ENCODE measurements at places on chromosomes 3 and 15.
A peak's percentile ranks its signal among the peaks of the same experiment; 100 is the strongest.

- no peak for DNase-seq
These were observed 30.0 kb downstream of the SNX33 start for GRCh38 chr15:75677465-75678323.

GRCh38 chr15:45866616-45867015 is 231.8 kb downstream of the SQOR start:
- DNase-seq, result no peak

DNA sequence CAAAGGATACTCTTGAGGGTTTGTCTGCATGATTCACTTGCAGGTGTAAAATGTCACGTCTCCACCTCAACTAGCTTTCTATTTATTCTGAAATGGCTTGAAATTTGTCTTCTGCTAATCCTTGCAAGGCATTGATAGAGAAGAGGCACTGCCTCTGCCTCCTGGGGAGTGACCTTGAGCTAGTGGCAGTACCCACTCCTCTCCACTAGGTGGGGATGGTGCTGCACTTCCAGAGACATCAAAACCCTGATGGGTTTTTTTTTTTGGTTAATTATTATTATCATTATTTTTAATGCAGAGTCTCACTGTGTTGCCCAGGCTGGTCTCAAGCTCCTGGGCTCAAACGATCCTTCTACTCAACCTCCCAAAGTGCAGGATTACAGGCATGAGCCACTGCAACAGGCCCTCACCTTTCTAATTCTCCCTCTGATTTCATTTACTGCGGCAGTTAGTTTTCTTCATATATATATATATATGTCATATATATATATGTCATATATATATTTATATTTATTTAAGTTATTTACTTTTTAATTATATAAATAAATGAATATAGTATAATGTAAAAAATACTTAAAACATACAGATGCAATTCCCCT is 117.6 kb upstream of the EIF1B start:
- DNase-seq, result peak; percentile 66

- DNase-seq, result no peak
These were observed 78.1 kb downstream of the MRPL46 start for GRCh38 chr15:88389120-88389519.

DNA sequence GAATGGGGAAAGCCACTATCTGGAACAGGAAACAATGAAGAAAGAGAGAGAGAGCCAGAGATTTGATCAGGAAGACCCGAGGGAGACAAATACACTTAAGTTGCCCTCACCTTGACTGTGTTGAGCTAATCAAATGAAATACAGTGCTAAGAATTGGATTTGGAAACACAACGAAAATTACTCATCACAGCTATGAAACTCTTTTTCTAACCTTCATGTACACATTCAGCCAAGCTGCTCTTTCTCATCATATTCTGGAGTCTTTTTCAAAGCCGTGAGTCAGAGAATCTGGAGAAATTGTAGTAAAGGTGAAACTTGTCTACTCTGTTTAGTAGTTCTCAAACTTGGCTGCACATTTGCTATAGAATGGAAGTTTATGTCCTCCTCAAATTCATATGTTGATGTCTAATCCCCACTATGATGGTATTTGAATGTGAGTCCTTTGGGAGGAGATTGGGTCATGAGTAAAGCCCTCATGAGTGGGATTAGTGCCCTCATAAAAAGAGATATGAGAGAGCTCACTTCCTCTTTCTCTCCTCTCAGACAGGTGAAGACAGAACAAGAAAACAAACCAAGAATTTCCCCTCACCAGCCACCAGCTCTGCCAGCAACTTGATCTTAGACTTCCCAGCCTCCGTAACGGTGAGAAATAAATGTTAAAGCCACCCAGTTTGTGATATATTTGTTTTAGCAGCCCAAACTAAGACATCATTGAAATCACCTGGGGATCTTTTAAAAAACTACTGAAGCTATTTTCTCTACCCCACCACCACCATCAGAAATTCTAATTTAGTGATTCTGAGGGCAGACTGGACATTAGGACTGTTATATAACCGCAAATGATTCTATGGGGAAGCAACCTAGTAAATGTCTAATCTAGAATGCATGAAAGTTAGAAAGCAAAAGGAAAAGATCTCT is 143.6 kb upstream of the GRM7 start:
- no peak for DNase-seq

DNA sequence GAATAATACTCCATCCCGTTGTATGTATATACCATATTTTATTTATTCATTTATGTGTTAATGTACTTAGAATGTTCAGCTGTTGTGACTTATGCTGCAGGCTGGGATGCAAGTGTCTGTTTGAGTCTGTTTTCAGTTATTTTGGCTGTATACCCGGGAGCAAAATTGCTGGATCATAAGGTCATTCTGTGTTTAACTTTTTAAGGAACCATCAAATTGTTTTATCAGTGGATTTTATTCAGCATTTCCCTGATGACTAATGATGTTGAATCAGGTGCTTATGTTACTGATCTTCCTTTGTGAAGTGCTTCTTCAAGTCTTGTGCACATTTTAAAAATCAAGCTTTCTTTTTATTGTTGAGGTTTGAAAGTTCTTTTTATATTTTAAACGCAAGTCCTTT is 118.1 kb downstream of the SLC25A26 start:
- no peak for DNase-seq

DNA sequence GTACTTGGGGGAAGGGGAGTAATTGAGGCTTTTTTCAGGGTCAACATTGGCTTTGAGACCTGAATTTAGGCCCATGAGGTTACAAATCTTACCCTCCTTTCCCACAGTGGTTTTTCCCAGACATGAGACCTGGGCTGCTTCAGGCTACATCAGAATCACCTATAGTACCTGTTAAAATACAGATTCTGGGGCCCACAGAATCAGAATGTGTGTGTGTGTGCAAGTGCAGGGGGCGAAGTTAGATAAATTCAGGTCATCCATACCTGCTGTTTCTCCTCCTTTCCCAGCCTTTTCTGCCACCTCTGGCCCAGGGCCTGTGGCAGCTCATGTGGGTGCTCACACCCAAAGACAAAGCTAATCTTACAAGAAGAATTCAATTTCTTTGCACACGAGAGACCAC is 110.5 kb downstream of the RAB11A start:
- DNase-seq, result no peak

DNA sequence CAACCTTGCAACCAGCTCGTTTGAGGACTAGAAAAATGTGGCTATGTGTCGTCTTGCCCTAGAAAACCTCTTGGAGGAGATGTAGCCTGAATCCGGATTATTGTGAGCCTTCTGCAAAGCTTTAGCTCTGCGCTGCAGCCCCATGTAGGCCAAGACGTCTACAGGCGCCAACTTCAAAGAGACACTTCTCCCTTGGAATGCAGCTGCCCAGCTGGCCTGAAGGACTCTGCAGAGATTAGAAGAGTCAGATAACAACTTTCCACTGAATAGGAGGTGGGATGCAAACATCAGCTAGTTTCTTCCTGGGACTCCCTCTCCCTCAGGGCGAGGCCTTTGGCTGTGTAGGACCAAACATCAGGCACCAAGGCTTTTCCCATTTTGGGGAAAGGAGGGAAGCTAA is 356.5 kb upstream of the IL12A start:
- no peak for DNase-seq

DNA sequence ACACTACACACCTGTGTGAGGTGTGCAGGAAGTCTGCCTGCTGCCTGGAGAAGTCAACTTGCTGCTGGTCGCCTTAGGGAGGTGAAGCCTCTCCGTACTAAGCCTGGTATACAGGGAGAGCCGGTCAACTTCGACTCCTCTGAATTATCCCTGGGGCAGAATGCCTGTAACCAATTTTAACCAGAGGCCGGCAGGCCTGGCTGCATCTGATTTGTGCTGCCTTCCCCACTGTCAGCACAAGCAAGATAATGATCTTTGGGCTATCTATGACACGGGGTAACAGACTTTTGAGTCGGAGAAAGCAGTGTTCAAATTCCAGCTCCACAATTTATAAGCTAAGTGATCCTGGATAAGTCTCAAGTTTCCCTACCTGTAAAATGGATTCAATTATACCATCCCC is 42.3 kb downstream of the MAGEF1 start:
- DNase-seq, result no peak

DNA sequence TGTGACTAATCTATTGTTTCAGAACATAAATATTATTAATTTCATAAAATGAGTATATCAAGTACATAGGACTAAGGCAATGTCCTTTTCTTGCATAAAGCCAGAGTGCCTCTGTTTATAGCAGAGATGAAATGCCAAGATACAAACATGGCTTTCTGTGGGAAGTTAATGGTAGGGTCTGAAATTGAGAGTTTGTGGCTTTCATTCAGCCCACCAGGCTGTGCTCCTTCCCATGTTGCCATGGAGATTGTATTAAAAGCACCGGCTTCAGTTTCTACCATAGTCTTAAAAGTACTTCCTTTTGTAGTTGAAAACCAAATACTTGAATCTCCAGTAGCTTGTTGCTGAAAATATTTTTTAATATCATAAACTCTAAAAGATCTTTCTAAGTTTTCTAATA is 114.0 kb downstream of the LRRC28 start:
- no peak for DNase-seq

DNA sequence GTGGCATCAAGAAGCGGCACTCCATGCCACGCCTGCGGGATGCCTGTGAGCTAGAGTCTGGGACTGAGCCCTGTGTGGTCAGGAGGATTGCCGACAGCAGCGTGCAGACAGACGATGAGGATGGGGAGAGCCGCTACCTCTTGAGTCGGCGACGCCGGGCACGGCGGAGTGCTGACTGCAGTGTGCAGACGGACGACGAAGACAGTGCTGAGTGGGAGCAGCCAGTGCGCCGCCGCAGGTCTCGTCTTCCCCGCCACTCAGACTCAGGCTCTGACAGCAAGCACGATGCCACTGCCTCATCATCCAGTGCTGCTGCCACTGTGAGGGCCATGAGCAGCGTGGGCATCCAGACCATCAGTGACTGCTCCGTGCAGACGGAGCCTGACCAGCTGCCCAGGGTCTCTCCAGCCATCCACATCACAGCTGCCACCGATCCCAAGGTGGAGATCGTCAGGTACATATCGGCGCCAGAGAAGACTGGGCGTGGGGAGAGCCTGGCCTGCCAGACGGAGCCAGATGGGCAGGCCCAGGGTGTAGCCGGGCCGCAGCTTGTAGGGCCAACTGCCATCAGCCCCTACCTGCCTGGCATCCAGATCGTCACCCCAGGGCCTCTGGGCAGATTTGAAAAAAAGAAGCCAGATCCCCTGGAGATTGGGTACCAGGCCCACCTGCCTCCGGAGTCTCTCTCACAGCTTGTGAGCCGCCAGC is 16.8 kb upstream of the APEH start:
- no peak for DNase-seq

DNA sequence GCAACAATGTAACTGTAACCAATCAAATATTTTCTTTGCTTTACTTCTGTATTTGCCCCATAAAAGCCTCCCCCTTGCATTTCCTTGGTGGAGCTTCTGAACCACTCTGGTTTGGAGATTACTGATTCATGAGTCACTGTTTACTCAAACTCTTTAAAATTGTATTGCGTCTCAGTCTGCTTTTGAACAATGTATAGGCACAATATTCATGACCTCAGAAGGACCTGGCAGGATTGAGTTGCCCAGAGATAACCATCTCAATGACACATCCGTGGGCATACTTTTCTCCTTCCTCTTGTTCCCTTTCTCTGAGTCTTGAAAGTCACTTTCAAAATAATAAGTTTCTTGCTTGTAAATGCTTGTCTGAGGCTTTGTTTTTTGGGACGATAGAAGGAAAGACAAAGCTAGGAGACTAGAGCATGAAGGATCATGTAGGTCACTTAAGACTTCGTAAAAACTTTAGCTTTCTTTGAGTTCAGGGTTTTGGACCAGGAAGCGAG is 57.1 kb upstream of the POU1F1 start:
- no peak for DNase-seq

DNA sequence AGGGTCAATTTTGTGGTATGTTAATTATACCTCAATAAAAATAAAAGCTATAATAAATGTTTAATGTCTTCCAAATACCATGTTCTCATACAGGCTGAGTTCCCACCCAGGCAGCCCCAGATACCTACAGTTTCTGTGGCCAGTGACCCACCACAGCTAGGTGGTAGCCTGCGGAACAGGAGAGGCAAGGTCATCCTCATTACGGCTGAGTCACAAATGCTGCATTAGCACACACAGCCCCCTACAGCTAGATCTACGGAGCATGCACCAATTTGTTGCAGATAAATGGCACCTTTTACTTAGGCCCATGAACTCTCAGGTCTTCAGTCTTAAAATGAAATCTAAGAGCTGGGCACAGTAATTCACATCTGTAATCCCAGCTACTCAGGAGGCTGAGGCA is 5.1 kb downstream of the SPATA12 start:
- no peak for DNase-seq

- no peak for DNase-seq
These were observed 148.1 kb downstream of the LMLN start for GRCh38 chr3:198107840-198108734.

DNA sequence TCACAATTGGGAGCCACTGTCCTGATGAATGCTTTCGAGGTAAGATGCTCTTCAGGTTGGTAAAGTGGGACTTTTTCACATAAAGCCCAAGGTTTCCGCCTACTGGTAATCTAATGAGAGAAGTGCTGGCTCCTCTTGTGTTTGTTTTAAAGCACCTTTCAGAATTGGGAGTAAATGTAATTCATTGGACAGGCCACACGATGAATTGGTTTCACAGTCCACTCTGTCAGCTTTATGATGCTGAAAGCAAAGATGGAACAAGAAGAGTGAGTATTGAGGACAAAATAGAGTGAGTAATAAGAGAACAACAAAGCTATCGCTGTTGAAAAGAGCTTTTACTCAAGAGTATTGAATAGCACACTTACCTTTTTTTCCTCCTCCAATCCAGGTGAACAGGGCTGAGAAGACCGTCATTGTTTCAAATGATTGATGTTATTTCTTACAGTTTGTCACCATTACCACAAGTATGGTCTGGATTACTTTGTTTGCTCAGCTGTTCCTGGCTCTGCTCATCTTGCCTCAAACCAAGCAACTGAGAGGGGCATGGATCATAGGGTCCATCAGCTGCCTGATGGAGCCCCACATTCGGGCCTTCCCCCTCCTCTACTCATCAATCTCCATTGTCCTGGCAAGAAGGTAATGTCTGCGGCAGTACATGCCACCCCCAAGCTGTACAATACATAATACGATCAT is 136.1 kb upstream of the CNTN4 start:
- DNase-seq, result peak; percentile 98

GRCh38 chr3:168127466-168127865 is 31.7 kb upstream of the GOLIM4 start:
- no peak for DNase-seq

- DNase-seq, result no peak
These were observed 132.4 kb upstream of the PLXNA1 start for GRCh38 chr3:126850370-126851085.

GRCh38 chr3:10602769-10603768 is 97.7 kb upstream of the ATP2B2 start:
- DNase-seq, result peak; percentile 65

DNA sequence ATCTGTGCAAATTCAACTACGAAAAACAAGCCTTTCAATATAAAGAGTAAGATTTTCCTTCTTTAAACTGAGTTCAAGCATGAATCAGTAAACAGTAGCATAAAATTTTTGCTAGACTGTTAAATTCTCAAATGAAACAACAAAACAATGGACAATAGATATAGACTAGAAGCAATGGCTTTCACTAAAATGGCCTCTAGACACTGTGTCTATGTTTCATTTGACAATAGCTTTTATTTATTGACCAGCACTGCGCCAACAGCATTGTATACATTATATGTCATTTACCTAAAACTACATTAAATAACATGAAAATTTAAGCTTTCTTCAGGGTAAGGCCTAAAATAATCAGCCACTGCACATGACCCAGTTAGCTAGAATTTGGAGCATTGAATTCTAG is 148.5 kb downstream of the DUT start:
- no peak for DNase-seq
